ENCODE measurements at places on chromosomes 16 and 17. TPM values are rescaled to one million over a fixed set of nuclear protein-coding genes. Genes with fewer than 3 reads are reported as not detected.
A peak's percentile ranks its signal among the peaks of the same experiment; 100 is the strongest.

GRCh38 chr17:72591289-72592241 lies 470.7 kb downstream of the SOX9 start:
- peak; percentile 79 for DNase-seq

DNA sequence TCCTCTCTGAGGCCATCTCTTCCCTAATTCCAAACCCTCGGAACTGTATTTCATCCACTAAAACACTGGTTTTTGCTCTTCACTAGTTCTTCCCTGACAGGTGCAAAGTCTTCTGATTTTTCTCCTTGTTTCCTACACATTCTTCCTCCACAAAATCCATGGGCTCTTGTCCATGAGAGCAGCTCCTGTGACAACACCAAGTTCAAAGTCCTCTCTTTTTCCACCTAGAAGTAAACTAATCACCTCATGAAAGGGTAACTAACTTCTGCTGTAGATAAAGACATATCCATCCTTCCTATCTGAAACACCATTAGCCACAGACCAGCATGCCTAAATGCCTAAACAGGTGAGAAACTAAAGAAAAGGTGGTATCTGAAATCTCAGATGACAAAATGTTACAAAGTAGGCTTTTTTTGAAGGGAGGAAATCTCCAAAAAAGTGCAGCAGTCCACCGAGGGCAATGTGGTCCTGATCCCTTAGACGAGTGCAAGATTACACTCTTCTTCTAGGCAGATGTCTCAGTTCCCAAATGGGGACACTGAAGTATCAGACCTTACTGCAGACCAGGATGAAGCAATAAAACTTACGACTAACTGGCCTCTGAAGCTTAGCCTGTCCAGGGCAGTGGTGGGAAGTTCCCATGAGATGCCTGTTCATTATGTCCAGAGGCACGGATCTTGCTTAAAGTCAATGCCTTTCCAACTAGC lies 2.8 kb downstream of the PIP4K2B start:
- DNase-seq = no peak

- no peak for DNase-seq
Measured at GRCh38 chr17:73851091-73851490, 206.8 kb upstream of the SDK2 start.

MC1R gene
- 1.7 TPM for total RNA-seq
